Activated CD4-positive, CD25-positive, alpha-beta regulatory T cell treated with anti-CD3 and anti-CD28 coated beads, Interleukin-2, amount 50 U/mL, for 72 hours (primary cell): ENCODE measurements at places on chromosomes 6 and 20.

DNA sequence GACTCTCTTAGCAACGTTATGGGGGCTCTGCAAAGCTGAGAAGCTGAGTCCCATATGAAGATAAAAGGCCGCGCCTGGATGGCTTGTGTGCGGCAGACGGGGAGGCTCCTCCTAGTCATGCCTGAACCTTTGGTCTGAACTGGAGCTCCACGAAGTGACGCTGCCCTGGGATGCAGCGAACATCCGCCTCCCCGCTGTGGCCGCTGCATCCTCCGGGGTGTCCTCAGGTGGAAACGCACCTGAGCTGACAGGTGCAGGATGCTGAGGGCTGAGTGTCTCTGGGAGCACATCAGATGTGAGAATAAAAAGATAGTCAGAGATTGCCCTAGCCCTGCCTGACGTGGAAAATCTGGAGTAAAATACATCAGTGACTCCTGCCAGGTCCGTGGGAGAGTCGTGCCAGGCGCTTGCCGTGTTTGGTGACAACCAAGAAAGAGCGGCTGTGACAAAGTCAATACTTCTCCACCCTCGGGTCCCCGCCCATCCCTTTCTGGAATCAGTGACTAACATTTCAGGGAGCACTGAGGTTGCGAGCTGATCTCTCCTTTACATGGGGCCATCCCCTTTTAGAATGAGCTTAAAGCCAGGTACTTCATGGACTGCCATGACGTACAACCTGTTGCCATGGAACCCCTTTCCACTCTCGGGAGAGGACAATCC, 162.8 kb upstream of the AFDN start:
- DNase-seq = no peak

GRCh38 chr6:107083921-107084320, 31.4 kb downstream of the BEND3 start:
- DNase-seq = no peak

- DNase-seq = no peak
Measured at GRCh38 chr6:37272834-37273566, 15.1 kb upstream of the TMEM217 start.

- no peak for DNase-seq
Measured at GRCh38 chr20:33684533-33685327, 1.5 kb downstream of the E2F1 start.

- no peak for DNase-seq
Measured at GRCh38 chr6:3117912-3118352, 579 bp upstream of the BPHL start.

DNA sequence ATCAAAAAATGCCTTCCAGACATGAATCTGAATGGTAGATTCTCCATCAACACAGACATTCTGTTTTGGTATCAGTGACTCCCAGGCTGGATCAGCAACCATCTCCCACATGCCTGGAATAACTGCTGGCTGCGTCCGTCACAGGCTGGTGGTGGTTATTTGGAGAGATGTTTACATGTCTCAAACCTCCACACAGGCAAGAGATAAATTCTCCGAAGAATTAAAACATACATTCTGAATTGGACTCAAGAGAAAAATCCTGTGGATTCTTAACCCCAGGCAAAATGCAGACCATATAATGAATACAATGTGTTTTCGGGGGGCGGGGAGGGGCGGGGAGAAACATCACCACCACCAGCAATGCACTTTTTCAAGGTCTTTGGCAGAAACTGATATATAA, 108.2 kb downstream of the THBS2 start:
- no peak for DNase-seq

- DNase-seq = peak; percentile 42
Measured at GRCh38 chr6:144582939-144583613, 297.9 kb downstream of the UTRN start.

DNA sequence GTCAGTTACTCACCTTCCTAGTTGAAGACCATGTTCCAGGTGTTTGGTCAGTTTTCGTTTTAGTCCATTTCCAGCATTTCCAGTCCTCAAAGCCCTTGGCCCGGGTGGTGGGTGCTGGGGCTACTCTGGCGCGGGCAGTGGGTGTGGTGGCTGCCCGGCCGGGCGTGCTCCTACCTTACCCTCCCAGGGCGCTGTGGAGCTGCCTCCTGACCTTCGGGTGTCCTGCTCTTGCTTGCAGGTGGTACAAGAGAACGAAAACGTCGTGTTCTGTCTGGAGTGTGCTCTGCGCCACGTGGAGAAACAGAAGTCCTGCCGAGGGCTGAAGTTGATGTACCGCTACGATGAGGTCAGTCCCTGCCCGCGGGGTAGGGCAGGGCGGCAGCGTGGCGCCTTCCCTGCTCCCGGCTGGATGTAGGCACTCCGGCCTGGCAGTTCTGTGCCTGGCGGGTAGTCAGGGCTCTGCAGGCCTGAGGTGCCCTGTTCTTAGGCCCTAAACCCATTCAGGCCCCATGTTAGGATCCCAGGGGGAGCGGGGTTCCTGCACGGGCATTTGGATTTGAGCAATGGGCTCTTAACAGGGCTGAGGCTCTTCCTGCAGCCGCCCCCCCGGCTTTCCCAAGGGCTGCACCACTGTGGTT, 145.8 kb downstream of the DTNBP1 start:
- DNase-seq = no peak

- DNase-seq = no peak
Measured at GRCh38 chr6:123635144-123635543, 1.6 kb downstream of the TRDN start.

- DNase-seq = no peak
Measured at GRCh38 chr6:16132909-16133308, 4.0 kb downstream of the MYLIP start.

DNA sequence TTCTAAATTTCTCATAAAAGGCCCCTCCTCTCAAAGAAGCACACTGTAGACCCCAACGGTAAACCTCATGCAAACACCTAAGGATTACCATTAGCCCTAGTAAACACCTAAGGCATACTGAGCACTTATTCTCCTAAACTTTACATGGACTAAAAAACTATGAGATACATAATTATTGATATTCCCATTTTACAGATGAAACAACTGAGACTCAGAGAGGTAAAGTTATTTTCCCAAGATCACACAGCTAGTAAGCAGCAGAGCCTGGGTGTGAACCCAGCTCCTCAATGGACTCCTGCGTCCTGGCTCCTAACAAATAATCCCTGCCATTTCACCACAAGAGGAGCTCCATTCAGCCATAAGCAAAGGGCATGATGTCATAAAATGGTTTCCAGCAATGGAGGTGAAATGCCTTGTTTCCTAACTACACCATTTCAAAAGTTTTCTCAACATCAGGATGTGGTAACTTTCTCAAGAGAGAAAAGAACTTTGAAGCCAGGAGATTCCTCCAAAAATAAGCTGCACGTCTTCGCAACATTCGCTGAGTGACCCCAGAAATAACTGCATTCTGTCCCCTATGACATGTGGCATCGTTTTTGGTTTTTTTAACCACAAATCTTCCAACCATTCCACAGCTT, 4.1 kb downstream of the ATP9A start:
- DNase-seq = no peak

GRCh38 chr6:106360989-106361430, 493 bp downstream of the CRYBG1 start:
- DNase-seq = peak; percentile 42

DNA sequence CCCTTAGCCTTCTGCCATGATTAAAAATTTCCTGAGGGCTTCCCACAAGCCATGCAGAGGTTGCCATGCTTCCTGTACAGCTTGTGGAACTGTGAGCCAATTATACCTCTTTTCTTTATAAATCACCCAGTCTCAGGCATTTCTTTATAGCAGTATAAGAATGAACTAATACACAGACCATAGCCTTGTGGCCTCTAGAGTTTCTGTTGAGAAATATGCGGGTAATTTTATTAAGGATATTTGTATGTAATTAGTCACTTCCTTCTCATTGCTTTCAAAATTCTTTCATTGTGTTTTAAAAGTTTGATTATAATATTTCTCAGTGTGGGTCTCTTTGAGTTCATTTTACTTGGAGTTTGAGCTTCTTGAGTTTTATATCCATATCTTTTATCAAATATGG, 484.9 kb downstream of the COL12A1 start:
- no peak for DNase-seq

DNA sequence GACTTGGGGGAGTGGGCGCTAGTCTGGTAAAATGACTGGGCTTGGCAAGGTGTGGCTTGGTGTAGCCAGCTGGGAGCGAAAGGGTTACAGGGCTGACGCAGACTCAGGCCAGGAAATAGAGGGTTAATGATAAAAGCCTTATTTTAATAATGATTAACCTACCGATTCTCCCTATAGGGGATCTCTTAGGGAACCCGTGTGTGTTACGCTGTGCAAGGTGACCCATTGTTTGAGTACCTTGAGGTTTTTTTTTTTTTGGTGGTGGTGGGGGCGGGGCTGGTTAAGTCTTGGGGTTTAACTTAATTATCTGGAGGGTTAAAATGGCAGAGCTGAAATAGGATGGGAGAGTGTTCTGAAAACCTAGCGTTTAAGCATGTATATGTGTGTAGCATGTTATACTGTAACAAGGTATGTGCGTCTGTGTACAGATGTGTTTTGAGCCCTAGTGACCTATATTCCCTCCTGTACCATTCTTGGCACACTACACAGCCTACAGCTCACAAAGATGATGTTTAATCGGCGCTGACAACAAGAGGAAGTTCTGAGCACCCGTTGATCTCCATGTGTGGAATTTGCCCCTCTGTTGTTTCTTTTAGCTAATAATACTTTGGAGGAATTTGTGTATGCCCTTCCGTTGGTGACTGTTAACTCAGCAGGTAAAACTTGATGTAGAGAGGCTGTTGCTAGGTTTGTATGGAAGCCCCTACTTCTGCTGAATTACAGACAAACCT, 1.3 kb downstream of the CARMIL1 start:
- peak; percentile 31 for DNase-seq

DNA sequence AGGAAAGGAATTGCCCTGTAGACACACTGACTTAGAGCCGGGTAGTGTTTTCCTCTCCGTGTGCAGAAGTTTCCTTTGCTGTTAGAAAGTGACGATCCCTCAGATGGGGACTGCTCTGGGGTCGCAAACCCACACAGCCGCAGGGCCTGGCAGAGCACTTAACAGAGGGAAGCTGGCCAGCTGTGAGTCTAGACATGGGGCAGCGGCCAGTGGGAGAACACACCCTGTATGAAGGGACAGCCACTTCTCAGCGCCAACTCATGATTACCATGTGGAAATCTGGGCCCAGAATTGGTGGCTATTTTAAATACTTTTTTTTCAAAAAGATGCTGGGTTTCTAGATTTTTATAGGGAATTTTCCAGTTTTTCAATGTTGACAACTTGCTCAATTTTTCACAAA, 39.4 kb downstream of the SLC9A8 start:
- DNase-seq = no peak

DNA sequence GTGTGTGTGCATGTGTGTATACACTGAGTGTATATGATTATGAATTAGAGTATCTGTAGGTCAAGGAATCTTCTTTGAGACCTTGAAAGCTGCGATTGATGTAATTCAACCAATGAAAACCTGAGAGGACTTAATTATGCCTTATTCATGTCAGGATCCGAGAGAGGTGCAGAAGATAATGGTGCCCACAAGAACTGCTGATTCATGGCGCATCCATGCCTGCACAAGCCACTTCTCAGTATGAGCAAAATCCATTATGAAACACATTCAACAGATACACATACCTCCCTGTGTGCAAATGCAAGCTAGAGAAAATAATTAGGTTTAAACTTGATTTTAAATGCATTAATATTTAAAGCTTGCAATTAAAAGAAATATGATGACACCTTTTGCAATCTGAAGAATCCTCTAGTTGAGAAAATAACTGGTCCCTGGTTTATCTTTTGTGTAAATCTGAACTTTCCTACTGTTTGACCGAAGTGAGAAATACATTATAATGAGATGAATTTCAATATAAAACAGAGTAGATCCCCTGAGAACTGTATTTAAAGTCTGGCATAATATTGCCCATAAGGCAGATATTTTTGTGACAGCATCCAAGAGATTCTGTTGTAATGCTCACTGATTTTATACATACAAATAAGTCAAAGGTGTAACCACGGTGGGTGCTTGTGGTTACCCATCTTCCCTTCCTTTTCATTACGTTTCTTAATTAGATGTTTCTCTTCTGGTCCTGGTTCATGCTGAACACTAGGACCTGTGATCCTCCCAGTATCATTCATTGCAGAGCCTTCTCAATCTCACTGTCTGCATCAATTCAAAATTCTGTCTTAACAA, 45.6 kb downstream of the LY86 start:
- DNase-seq = no peak

- no peak for DNase-seq
Measured at GRCh38 chr20:59145247-59145923, 18.2 kb upstream of the ZNF831 start.

DNA sequence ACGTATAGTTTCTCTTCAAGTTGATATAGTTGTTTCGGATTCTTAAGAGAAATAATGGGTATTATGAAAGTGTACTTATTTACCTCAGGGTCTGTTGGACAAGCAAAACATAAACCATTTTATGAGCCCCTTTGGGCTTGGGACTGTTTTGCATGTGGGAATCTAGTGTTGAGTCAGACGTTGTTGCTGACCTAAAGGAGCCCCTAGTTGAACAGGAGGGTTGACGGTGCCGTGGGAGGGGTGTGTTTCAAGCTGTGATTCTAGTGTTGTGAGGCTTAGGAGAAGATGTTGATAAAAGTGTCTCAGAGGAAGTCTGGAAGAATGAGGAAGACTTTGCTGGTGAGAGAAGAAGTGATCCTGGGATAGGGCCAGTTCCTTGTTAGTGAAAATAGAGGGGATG, 140.0 kb downstream of the ARID1B start:
- no peak for DNase-seq

DNA sequence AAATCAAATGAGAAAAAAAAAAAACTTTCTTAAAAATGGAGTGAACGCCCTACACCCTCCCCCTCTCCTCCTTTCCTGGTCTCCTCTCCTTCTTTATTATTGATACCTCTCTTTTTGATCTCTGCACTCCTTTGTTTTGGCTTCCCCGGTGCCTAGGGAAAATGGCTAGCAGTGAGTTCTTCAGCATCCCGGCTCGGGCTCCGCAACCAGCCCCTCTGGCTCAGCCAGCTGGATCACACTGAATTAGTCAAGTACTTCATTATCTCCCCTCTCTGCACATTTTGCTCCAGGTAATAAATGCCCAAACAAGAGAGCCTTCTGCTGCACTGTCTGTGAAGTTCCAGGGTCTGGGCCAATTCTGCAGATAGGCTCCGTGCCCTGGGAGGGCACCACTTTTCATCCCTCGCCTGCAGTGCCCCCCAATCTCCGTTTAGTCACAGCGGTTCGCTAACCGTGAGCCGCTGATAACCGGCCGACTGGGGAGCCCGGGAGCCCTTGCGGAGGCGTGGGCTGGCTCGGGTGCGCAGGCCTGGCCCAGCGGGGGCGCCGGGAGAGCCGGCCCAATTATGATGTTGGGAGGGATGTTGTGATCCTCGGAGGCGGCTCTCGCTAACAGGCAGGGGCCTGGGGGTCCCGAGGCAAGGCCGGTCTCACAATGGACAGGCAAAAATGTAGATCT, 301.9 kb downstream of the TFAP2A start:
- DNase-seq = no peak
